Melanocyte of skin (primary cell): ENCODE measurements at places on chromosomes 12 and 14. TPM values are rescaled to one million over a fixed set of nuclear protein-coding genes. Genes with fewer than 3 reads are reported as not detected.

Gene C12orf75
- 46.6 and 46.9 TPM in 2 replicates for total RNA-seq

Gene MYRFL
- total RNA-seq, result not detected in 2 replicates

Gene ADCY6
- 24.5 and 24.6 TPM in 2 replicates for total RNA-seq

Gene A2ML1
- total RNA-seq, result not detected in 2 replicates

Gene SERPINA9
- total RNA-seq, result not detected in 2 replicates

Gene MSI1
- 0.15 TPM in 1 of 2 replicates, not detected in the other for total RNA-seq

Gene NOP9
- 28.3 and 37.3 TPM in 2 replicates for total RNA-seq

Gene CLEC4C
- not detected in 2 replicates for total RNA-seq

Gene RCOR1
- 14.0 and 19.7 TPM in 2 replicates for total RNA-seq

Gene FSCB
- under 0.01 and 0.36 TPM in 2 replicates for total RNA-seq
